Esophagus squamous epithelium (tissue), 5 donors: ENCODE measurements at places on chromosomes 16 and 17. TPM values are rescaled to one million over a fixed set of nuclear protein-coding genes. Genes with fewer than 3 reads are reported as not detected.

ABCA6 gene
- total RNA-seq, result 5.5 TPM

GRCh38 chr17:9907131-9907530, 2.1 kb upstream of the RCVRN start:
- H3K4me3 ChIP-seq, result no peak overlapping the region
- no peaks in the 10 kb centered on the region for H3K27me3 ChIP-seq
- H3K27ac ChIP-seq, result no peak overlapping the region
- no peak for DNase-seq
- no peaks in the 10 kb centered on the region for H3K4me1 ChIP-seq

GRCh38 chr16:87392821-87393679, 914 bp downstream of the MAP1LC3B start:
- peaks cover 18% of the 10 kb centered on the region for H3K4me1 ChIP-seq
- H3K27ac ChIP-seq, result peak overlapping the region; percentile 99
- no peaks in the 10 kb centered on the region for H3K27me3 ChIP-seq
- no peak for DNase-seq

- DNase-seq, result no peak
- no peak overlapping the region for H3K4me3 ChIP-seq
- no peak overlapping the region for H3K27ac ChIP-seq
- H3K27me3 ChIP-seq, result no peaks in the 10 kb centered on the region
- no peaks in the 10 kb centered on the region for H3K4me1 ChIP-seq
Measured at GRCh38 chr16:10522966-10523365, 57.4 kb downstream of the EMP2 start.

- no peak overlapping the region for H3K4me3 ChIP-seq
- H3K27me3 ChIP-seq, result no peaks in the 10 kb centered on the region
- peaks cover 17% of the 10 kb centered on the region for H3K4me1 ChIP-seq
- DNase-seq, result no peak
- no peak overlapping the region for H3K27ac ChIP-seq
- H3K36me3 ChIP-seq, result no peaks in the 10 kb centered on the region
Measured at GRCh38 chr16:11194913-11195312, 61.1 kb downstream of the SOCS1 start.

CBFA2T3 gene
- 0.80 TPM for total RNA-seq

GRCh38 chr16:68233085-68233834, 2.7 kb downstream of the ESRP2 start:
- peaks cover 19% of the 10 kb centered on the region for H3K36me3 ChIP-seq
- peak overlapping the region; percentile 94 for H3K27ac ChIP-seq
- peak overlapping the region; percentile 72 for H3K4me3 ChIP-seq

DNA sequence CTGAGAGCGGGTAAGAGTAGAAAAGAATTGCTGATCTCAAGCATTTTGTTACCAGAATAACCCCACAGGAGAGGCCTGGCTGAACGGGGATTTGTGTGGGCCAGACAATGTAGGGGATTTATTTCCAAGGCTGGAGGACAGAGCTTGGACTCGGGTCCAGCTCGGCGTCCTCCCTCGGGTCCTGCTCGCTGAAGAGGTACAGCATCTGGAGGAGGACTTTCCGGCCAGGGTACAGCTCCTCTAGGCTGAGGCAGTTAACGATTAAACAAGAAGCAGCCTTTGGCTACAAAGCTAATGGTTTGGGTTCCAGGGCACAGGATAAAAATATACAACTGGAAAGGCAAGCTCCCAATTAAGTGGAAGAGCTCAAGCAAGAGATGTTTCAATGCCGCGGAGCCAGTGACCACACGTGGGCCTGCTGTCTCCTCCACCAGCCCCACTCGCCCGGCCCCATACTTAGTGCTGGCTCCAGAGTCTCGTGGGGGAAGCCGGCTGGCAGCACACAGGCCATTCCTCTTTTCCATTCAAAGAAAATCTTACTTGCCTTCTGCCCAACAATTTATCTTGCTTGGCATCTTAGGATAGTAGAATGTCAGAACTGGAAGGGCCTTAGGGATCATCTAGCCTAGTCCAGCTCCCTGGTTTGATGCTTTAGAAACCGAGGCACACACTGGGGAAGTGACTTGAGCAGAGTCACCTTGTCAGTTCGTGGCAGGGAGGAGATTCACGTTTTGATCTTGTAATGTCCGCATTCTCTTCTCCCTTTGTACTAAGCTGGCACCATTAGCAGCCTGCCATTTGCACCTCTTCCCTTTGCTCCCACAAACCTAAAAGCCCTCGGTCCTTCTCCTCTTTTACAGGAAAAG, 85.9 kb upstream of the TBX2 start:
- H3K4me3 ChIP-seq, result no peak overlapping the region
- no peaks in the 10 kb centered on the region for H3K27me3 ChIP-seq
- DNase-seq, result no peak

SNAI3 gene
- total RNA-seq, result 0.23 TPM

DNA sequence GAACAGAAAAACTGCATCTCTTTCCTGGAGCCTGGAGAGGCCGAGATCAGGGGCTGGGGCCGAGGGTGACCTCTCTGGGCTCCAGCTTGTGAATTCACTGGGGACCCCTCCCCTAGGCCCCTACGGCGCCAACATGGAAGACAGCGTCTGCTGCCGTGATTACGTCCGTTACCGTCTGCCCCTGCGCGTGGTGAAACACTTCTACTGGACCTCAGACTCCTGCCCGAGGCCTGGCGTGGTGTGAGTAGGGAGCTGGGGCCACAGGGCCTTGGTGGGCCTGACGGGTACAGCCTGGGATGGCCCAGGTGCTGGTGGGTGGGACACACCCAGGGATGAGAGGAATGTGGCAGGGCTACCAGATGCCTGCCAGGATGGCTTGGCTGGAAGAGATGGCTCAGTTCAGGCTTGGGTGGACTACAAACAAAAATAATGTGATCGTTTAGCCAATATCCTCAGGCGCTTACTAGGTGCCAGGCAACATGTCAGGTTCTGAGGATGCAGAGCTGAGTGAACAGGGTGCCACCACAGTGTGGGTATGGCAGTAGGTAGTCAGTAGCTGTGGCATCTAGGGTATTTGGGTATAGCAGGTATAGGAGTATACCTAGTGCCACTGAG, 1.8 kb downstream of the CCL22 start:
- peaks cover 8% of the 10 kb centered on the region for H3K4me1 ChIP-seq
- no peak for DNase-seq
- no peak overlapping the region for H3K4me3 ChIP-seq

GRCh38 chr16:89101303-89102040, 7.8 kb downstream of the ACSF3 start:
- no peaks in the 10 kb centered on the region for H3K27me3 ChIP-seq
- no peak overlapping the region for H3K27ac ChIP-seq
- peaks cover 40% of the 10 kb centered on the region for H3K36me3 ChIP-seq
- no peak for DNase-seq
- no peak overlapping the region for H3K4me3 ChIP-seq

GRIN2A gene
- 0.40 TPM for total RNA-seq

DNA sequence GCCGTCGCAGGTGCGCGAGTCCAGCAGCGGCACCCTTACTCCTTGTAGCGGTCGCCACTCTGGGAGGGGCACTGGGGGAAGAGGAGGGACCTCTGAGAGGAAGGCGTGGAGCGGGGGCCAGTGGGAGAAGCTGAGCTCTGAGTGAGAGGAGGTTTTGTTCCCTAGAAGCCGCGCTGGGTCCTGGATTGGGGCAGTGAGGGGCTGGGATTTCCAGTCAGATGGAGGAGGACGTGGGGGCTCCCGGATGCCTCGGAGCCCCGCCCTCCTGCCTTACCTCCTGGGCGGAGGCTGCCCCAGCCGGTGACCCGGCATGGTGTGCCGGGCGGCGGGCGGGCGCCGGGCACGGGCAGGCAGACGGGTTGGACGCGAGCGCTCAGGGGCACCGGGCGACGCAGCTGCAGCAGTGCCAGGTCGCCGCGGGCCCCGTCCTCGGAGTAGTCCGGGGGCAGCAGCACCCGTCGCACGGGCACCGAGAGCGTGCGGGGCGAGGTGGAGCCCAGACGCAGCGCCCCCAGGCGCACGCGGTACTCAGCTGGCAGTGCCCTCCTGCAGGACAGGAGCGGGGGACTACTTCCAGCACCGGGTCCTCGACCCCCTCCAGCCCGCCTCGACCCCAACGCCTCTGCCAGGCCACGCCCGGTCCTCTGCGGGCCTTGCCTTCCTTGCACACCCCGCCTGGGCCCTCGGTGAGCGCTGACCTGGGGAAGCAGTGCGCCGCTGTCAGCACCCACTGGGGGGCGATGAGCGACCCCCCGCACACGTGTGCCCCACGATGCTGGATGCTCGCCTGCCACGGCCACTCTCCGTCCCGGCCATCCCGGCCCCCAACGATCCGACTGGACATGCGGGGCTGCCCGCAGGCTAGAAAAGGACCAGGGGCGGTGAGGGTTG, 2.0 kb downstream of the PRSS33 start:
- no peak overlapping the region for H3K27ac ChIP-seq
- H3K36me3 ChIP-seq, result no peaks in the 10 kb centered on the region
- H3K4me3 ChIP-seq, result peak overlapping the region; percentile 18
- peaks cover 8% of the 10 kb centered on the region for H3K4me1 ChIP-seq
- no peak for DNase-seq
- peaks cover 16% of the 10 kb centered on the region for H3K27me3 ChIP-seq

CSH2 gene
- not detected for total RNA-seq

TPSAB1 gene
- total RNA-seq, result 395 TPM

DNA sequence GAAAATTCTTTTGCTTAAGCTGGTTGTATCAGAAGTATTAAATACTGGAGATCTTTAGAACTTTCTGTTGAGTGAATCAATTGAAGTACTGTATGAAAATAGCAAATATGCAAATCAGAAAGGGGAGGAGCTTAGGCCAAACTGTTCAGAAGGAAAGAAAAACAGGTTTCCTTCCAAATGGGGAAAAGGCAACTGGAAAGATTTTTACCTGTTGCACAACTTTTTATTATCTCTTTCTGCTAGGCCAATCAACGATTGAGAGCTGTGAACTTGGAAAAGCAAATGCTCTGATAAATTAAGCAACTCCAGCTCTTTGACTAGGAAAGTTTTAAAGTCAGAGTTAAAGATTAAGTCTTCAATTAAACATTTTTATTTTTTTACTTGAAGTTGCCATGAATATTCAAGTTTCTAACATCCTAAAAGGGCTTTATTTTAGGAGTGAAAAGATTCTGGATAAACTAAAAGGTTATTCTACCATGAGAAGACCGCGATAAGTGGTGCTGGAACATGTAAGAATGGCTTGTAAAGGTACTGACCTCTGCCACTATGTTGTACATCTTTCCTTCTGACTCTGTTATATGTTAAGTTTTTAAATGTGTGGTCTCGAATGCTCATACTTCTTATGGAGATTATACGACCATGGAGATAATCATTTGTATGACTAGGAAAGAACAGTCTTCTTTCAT, 16.5 kb downstream of the DCUN1D3 start:
- no peak overlapping the region for H3K27ac ChIP-seq
- H3K4me3 ChIP-seq, result no peak overlapping the region
- no peaks in the 10 kb centered on the region for H3K27me3 ChIP-seq
- DNase-seq, result no peak
- no peaks in the 10 kb centered on the region for H3K36me3 ChIP-seq
- peaks cover 75% of the 10 kb centered on the region for H3K4me1 ChIP-seq

GRCh38 chr17:60601447-60602384, 1.7 kb downstream of the PPM1D start:
- no peak for DNase-seq
- H3K27me3 ChIP-seq, result no peaks in the 10 kb centered on the region
- H3K4me3 ChIP-seq, result peak overlapping the region; percentile 78
- H3K36me3 ChIP-seq, result no peaks in the 10 kb centered on the region

DNA sequence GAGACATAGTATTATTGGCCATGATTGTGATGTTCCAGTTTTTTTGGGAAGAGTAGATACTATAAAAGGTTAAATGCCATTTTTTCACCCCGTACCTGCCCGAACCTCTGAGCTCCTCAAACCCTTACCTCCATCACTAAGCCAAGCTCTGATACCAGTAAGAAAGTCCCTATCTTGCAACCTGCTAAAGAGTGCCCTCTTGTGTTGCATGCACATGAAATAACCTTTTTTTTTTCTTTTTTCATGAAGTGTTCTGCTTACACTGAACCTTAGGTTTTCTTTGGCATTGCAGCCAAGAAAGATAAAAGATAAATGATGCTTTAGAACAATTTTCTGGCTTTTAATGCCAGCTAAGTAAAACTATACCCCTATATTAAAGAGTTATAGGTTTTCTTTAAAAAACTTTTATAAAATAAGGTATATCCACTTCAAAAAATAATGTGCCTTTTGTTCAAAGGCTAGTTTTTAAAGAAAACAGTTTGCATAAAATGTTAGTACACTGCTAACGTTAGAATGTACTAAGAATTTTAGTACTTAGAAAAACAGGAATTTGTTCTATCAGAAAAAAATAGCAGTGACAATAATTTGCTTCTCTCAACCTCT, 295.3 kb upstream of the PMFBP1 start:
- H3K27me3 ChIP-seq, result no peaks in the 10 kb centered on the region
- H3K4me3 ChIP-seq, result no peak overlapping the region
- no peak overlapping the region for H3K27ac ChIP-seq

- DNase-seq, result no peak
- no peak overlapping the region for H3K4me3 ChIP-seq
Measured at GRCh38 chr16:5438591-5438990, 341.0 kb upstream of the EEF2KMT start.

TAC4 gene
- total RNA-seq, result not detected

- peaks cover 3% of the 10 kb centered on the region for H3K4me1 ChIP-seq
- H3K36me3 ChIP-seq, result peaks cover 18% of the 10 kb centered on the region
- no peaks in the 10 kb centered on the region for H3K27me3 ChIP-seq
- H3K4me3 ChIP-seq, result no peak overlapping the region
- H3K27ac ChIP-seq, result no peak overlapping the region
Measured at GRCh38 chr17:42817866-42818265, 6.2 kb downstream of the BECN1 start.

DNA sequence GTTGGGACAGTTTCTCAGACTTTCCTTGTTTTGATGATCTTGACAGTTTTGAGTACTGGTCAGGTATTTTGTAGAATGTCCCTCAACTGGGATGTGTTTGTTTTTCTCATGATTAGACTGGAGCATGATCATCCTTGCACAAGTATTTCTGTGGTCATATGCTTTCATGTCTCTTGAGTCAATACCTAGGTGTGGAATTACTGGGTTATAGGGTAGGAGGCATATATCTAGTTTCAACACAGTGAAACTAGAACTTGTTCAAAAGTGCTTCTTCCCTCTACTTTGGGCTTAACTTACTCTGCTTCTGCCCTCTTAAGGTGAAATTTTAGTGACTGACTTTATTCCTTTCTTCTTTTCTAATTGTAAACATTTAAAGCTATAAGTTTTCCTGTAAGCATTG, 30.1 kb downstream of the IKZF3 start:
- DNase-seq, result no peak
- H3K27me3 ChIP-seq, result no peaks in the 10 kb centered on the region
- no peak overlapping the region for H3K4me3 ChIP-seq
- H3K36me3 ChIP-seq, result no peaks in the 10 kb centered on the region
- H3K27ac ChIP-seq, result no peak overlapping the region

GRCh38 chr17:71335212-71335611, 785.6 kb upstream of the SOX9 start:
- H3K27me3 ChIP-seq, result no peaks in the 10 kb centered on the region
- no peak for DNase-seq
- H3K4me1 ChIP-seq, result no peaks in the 10 kb centered on the region
- H3K4me3 ChIP-seq, result no peak overlapping the region
- no peak overlapping the region for H3K27ac ChIP-seq
